ENCODE measurements at places on chromosomes 5 and 9.

GRCh38 chr5:76427206-76428140 lies 24.4 kb downstream of the IQGAP2 start:
- DNase-seq = no peak

DNA sequence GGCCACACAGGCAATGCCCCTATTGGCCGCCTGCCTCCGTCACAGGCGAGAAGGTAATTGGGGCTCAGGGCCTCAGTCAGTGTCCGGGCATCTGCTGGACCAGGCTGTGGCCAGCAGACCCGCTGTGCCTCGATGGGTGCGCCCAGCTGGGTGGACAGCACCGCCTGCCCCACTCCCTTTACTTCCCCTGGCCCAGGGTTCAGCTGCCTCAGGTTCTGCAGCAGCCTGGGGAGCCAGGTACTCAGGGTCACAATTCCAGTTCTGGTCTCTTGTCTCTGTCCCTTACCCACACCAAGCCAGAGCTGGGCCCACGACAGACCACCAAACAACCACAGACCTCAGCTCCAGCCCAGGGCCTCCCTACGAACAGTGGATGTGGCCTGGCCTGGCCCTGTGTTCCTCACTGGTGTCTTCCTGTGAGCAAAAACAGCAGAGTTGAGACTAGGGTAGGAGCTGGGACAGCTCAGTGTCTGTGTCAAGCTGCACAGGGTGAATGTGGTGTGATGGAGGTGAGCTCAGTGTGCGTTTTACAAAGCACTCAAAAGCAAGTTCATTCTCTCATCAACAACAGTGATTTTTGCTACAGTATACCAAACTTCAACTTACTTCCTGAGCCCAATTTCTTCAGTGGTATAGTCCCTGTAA lies 33.4 kb upstream of the SUSD3 start:
- peak; percentile 26 for DNase-seq

DNA sequence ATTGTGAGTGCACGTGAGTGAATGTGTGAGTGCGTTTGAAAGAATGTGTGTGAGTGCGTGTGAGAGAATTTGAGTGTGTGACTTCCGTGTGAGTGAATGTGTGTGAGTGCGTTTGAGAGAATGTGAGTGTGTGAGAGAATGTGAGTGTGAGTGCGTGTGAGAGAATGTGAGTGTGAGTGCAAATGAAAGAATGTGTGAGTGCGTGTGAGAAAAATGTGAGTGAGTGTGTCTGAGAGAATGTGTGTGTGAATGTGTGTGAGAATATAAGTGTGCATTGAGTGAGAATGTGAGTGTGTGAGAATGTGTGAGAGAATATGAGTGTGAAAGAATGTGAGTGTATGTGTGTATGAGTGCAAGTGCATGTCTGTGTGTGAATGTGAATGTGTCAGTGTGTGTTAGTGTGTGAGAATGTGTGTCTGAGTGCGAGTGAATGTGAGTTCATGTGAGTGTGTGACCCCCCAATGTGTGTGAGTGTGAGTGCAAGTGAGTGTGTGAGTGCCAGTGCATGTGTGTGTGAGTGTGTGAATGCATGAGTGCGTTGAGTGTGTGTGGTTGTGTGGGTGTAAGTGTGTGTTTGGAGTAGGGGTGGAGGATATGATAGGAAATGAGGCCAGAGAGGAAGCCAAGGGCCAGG lies 37.9 kb upstream of the LHX2 start:
- DNase-seq = no peak

GRCh38 chr9:119003882-119004617 lies 365.2 kb downstream of the BRINP1 start:
- DNase-seq = no peak

DNA sequence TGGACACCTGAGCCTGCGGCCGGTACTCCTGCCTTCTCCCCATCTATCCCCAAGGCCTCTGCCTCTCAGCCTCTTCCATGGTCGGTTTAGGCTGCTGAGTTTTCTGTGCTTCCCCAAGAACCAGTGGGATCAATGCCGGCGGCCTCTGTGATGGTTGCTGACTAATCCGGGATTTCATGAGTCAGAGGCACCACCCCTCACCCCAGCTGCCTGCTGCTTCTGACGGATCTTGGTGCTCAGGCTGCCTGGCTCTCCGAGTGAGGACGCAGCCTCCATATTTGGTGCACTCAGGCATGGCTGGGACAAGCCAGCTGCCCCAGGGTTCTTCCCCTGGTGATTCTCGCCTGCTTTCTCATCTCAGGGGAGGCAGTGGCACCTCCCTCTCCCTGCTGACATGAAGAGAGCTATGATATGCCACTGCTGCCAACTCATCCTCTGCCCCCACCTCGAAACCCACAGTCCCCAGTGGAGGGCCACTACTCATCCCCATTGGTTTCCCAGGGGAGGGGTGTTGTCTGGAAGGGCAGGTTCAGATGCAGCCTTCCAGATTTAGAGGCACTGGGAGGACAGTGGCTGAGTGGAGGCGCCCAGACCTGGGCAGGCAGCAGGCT lies 3.3 kb upstream of the MAN1B1 start:
- no peak for DNase-seq

- no peak for DNase-seq
These were observed 149.0 kb upstream of the GRAMD2B start for GRCh38 chr5:126274076-126274762.

DNA sequence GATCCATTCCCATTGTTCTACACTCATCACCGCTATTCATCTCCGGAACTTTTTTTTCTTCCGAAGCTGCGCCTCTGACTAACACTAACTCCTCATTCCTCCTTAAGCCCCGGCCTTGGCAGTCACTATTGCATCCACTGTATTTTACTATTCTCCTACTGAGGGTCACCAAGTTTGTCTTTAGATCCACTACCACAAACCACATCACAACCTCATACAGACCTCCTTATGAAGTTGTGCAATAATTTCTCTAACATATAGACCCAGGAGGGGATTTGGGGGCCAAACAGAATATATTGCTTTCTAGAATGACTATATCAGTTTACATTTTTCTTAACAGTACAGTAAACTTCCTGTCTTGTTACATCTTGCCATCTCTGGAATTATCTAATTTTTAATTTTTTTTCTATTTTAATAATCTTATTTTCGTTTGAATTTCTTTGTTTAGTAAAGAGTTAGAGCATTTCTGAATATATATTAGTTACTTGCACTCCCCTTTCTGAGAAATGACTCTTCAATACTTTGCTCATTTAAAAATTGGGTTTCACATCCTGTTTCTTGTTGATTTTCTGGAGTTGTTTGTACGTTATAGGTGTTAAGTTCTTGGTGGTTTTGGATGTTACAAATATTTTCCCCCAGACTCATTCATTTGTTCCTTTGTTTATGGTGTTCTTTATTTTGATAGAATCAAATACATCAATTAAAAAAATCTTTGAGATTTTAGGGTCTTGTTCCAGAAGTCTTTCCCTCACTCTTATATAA lies 37.1 kb downstream of the DMRT2 start:
- no peak for DNase-seq

GRCh38 chr5:12614608-12615007 lies 710.4 kb upstream of the CTNND2 start:
- no peak for DNase-seq

DNA sequence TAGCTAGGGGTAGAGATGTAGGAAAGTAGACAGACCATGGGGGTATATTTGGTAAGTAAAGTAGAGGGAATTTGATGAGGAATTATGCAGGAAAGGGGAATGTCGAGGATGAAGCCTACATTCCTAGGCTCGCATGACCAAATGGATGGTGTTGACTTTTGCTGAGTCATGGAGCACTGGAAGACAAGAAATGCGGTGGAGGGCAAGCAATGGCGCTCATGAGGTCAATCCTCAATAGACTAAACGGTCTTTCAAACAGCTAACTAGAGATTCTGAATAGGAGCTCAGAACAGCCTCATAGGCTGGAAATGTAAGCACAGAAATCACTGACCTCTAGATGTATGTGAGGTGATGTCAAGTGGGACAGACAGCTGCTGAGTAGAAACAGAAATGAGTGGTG lies 50.7 kb upstream of the FST start:
- no peak for DNase-seq

GRCh38 chr5:54180630-54181031 lies 129.7 kb downstream of the ARL15 start:
- DNase-seq = no peak

GRCh38 chr5:132489871-132490483 lies 596 bp downstream of the IRF1 start:
- DNase-seq = peak; percentile 40

DNA sequence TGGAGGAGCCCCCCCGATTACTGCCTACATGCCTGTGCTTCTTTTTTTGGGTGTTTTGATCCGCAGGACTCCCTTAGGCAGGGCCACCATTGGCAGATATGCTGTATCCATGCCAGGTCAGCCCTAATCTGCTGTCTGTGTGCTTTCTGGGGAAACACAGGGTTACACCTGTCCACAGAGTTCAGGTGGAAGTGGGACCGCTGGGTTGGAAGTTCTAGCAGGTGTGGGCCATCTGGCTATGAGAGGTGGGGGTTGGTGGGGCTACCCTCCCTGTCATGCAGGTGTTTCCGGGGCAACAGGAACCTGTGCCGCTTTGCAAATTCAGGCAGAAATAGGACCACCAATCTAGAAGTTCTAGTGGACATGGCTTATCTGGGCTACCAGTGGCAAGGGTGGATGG lies 17.0 kb downstream of the IFNE start:
- no peak for DNase-seq

DNA sequence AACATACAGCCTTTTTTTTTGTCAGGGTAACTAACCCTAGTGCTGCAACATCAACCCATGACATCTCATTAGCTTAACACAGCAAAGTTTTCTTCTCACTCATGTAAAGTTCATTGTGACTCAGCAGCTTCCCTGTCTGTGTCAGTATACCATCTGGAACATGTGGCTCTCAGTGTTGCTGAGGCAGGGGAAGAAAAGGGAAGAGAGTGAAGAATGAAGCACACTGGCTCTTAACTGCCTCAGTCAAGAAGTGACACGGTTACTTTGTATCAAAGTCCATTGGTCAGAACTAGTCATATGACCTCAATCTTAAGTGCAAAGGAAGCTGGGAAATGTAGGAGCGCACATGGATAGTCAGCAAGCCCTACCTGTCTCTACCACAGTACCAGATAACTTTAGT lies 185.0 kb upstream of the ELL2 start:
- peak; percentile 2 for DNase-seq

DNA sequence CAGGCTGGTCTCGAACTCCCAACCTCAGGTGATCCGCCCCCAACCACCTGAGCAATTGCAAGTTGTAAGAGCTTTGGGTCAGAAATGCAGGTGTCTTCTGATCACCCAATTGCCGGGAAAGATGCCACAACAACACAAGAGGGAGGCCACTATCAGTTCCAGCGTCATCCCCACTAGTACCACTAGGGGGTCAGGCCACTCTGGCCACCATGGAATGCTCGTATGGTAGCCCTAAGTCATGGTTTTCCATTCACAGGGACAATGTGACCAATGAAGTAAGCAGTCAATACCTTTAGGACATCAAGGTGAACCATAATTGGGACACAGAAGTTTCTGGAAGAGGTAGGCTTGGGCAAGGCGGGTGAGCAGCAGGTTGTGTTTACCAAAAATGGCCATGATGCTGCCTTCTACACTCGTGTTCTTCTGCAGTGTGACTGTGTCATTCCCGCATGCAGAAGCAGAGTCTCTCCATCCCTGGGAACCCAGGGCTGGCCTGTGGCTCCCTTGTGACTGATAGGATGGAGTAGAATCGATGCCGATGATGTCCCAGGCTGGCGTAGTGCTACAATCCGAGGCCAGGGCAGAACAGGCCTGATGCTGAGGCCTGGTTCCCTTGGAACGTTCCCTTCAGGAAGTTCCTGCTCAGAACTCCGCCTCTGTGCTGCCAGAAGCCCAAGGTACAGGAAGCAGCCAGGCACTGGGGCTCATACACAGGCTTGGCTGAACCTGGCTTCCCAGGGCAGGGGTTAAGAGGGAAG lies 42.2 kb upstream of the ANKRD33B start:
- no peak for DNase-seq

DNA sequence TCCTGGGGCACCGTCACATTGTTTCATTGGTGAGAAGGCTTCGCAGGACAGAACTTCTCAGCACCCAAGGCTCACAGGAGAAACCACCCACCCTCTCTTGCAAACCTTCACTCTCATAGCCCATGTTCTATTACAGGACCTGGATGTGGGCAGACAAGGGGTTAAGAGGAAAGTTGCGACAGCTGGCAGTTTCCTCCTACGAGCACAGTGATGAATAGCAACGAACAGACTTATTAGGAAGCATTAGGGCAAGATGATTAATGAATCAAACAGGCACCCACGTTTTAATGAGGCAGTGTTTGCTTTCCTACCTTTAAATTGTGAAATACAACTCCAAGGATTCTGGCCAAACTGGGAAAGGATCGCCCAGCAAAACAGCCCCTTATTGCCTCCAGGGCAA lies 339.3 kb downstream of the DRD1 start:
- no peak for DNase-seq

DNA sequence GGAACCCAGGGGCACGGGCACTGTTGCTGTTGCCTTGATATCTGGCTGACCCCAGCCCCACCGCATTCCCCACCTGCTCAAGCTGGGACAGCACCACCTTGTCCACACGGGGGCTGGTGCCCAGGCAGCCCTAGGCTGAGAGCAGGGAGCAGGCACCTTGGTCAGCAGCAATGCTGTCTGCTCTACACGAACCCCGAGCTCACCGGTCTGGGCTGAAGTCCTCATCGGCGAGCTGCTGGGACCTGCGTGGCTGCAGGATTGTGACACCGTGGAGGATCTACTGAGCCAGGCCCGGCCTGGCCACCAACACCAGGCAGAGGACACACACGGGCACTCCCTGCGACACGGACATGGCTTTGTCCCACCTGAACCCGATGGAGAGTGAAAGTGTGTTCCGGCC lies 78.1 kb downstream of the KCNT1 start:
- DNase-seq = no peak

- DNase-seq = no peak
These were observed 27.3 kb downstream of the ANP32B start for GRCh38 chr9:98010445-98010844.

Data from CD4-positive, alpha-beta T cell treated with Interleukin-17A for 1 hour (primary cell).